ENCODE measurements at places on chromosomes 1 and 21. TPM values are rescaled to one million over a fixed set of nuclear protein-coding genes. Genes with fewer than 3 reads are reported as not detected.

The CFHR1 gene
- total RNA-seq = 0.16 TPM

DNA sequence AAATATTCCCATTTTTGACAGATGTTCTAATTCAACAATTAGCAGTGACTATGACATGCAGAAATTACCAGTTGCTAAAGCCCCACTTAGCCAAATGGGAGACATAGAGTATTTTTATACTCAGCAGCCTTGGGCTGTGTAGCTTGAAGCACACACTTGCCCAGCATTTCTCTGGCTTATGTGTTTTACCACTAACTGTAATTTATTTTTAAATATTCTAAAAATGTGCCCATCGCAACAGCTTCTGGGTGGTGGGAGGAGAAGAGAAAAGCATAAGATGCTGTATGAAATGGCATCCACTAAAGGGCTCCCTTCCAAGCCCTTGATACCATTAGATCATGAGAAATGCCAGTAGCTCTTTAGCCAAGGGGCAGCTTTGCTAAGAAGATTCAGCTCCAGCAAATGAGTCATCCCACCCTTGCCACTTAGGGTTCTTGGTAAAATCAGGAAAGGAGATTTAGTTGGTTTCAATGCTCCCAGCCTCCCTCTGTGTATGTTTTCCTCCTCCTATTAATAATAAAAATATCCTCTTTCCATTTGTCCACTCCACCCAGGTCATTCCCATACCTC is 462.7 kb upstream of the DEPDC1 start:
- H3K4me3 ChIP-seq = no peak overlapping the region
- no peaks in the 10 kb centered on the region for H3K27me3 ChIP-seq
- H3K27ac ChIP-seq = no peak overlapping the region
- peaks cover 27% of the 10 kb centered on the region for H3K4me1 ChIP-seq

DNA sequence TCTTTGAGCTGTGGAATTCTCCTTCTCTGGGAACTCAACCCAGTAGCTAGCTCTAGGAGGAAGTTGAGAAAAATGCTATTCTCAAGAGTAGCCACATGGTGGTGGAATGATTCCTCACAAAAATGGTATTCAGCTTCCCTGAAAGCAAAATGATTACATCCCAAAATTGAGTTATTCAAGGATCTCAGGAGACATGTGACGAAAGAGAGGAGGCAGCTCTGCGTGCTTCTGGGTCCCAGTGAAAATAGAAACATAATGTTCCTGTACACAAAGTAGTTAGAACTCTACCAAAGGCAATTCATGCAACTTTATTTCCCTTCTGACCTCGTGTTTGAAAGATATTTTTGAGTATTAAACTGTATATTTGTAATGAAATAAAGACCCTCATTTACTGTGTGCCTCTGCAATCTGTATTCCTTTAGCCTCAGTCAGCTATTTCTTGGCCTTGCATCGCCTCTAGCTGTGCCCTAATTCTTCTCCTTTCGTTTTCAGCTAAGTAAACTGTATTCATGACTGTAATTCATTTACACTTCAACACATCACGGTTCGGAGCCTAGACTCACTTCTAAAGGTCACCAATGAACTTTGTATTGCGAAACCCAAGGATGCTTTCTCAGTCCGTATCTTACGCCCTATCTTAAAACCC is 167.3 kb downstream of the FASLG start:
- H3K27me3 ChIP-seq = peaks cover 6% of the 10 kb centered on the region
- H3K27ac ChIP-seq = no peak overlapping the region
- H3K4me1 ChIP-seq = no peaks in the 10 kb centered on the region
- H3K4me3 ChIP-seq = no peak overlapping the region

DNA sequence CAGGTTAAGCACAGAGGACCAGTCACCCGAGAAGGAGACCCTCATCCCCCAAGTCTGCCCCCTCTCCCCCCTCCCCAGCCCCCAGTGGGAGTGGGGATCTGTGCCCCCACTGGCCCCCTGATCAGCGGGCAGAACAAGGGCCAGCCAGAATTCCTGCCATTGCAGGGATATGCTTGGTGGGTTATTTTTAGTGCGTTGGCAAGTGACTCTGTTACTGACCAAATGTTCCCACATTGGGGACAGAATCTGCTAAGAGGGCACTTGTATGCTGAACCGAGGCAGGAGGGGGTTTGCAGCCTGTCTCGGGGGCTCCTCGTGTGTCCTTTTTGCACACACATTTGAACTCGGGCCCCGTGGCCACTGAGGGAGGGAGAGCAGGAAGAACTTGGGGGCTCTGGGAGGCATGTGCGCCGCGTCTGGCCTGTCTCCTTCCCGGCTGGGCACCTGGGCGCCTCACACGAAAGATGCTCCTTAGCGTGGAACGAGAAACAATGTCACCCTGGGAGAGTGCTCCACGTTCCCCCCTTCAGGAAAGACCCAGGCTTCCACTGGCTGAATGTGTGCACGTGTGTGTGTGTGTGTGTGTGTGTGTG is 66.4 kb upstream of the CASZ1 start:
- DNase-seq = no peak
- no peaks in the 10 kb centered on the region for H3K36me3 ChIP-seq
- H3K4me3 ChIP-seq = no peak overlapping the region
- H3K27ac ChIP-seq = no peak overlapping the region
- H3K4me1 ChIP-seq = peaks cover 62% of the 10 kb centered on the region

- H3K36me3 ChIP-seq = no peaks in the 10 kb centered on the region
- no peak overlapping the region for H3K4me3 ChIP-seq
- no peak for DNase-seq
- H3K27me3 ChIP-seq = no peaks in the 10 kb centered on the region
- H3K4me1 ChIP-seq = 0 out of 2 replicates have a peak, but pooled peaks cover 2% of the 10 kb centered on the region
These were observed 97.8 kb upstream of the ZC3H11B start for GRCh38 chr1:219710529-219711194.

All from WTC11 (cell line).